Astrocyte (in vitro differentiated cells and primary cell): ENCODE measurements at places on chromosomes 1 and 21. TPM values are rescaled to one million over a fixed set of nuclear protein-coding genes. Genes with fewer than 3 reads are reported as not detected.

DNA sequence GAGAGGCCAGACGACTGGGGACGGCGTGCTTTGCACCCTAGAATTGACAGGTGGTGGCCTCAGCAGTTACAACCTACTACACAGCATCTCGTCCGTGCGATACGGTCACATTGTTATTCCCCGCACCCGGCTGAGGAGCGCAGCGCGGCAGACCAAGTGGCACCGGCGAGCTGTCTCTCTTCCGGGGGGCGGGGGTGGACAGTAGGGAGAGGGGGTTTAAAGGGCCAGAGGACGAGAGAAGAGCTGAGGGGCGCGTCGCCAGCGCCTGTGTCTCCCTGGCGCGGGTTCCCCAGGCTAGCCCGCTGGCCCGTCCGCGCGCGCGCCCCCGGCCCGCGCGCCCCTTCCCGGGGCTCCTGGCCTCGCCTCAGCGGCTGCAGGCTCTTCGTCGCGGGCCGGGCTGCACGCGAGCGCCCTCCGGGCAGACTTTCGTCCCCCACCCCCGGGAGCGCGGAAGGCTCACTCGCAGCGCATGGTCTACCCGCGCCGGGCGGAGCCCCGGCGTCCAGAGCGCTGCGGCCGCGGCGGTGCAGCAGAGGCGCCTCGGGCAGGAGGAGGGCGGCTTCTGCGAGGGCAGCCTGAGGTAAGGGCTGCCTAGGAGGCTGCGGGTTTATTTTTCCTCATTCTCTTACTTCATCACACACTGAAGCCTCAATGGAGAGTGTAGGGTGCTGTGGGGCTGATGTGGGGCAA lies at the start of gene PDE4B:
PDE4B (plus strand) TSS at position 227 of the 690 bp plus-strand sequence.
- peak; percentile 21 for DNase-seq

DNA sequence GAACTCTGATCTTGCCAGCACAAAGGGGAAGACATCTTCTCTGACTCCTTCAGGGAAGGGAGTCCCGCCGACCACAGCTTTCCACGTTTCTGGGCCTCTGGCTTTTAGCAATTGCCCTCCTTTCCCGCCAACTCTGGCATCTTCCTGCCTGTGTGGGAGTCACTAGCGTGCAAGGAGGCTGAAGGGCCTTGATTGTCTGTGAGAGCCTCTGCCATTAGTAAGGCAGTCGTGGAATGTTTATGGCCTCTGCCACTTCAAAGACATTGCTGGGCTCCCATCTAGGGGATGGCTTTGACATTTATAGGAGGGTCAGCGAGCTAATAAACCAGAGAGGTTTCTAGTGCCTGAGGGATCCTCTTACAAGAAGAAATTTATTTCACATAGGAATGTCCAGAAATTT lies 14.3 kb upstream of the PROK1 start:
- DNase-seq = peak; percentile 10

GRCh38 chr1:213982672-213983492 lies 4.9 kb upstream of the PROX1 start:
- no peak for DNase-seq

Gene SLC25A34
- total RNA-seq = 0.73 and 1.0 TPM in 2 replicates

DNA sequence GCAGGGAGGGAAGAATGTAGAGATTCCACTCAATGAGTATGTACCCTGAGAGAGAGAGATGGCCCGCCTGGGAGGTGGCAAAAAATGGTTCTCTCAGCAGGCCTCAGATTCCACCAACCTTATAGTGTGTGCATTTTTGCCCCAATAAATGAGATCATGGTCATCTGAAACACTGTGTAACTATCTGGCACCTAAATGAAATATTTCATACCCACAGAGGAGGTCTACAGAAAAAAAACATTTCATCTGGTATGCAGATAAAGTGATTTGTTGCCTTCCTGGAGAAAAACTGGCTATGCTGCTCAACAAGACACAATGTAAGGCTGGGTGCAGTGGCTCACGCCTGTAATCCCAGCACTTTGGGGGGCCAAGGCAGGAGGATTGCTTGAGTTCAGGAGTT lies 4.9 kb downstream of the TMCO2 start:
- peak; percentile 54 for DNase-seq

- DNase-seq = no peak
These were observed 7.9 kb downstream of the DYRK3 start for GRCh38 chr1:206643118-206643698.

DNA sequence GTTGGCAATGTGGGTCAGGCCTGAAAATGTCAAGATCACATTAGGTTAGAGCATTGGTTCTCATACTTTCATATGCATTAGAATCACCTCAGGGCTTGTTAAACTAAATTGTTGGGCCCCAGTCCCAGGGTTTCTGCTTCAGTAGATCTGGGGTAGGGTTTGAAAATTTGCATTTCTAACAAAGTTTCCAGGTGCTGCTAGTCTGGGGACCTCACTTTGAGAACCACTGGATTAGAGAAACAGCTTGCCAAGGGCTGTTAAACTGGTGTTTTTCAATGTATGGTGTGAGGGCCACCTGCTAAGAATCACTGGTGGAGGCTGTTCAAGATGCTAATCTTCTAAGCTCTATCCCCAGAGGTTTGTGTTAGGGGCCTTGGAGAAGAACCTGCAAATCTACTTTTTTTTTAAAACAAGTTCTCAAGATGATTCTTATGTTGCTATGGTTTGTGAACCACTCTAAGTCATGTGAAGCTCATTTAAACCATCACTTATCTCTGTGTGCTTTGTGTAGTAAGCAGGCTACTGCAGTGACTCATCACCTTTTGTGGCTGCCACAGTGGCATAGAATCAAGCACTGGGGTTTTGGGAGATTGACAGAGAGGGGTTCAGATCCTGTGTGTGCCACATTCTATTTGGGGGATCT lies 152.2 kb downstream of the S1PR1 start:
- DNase-seq = peak; percentile 25

DNA sequence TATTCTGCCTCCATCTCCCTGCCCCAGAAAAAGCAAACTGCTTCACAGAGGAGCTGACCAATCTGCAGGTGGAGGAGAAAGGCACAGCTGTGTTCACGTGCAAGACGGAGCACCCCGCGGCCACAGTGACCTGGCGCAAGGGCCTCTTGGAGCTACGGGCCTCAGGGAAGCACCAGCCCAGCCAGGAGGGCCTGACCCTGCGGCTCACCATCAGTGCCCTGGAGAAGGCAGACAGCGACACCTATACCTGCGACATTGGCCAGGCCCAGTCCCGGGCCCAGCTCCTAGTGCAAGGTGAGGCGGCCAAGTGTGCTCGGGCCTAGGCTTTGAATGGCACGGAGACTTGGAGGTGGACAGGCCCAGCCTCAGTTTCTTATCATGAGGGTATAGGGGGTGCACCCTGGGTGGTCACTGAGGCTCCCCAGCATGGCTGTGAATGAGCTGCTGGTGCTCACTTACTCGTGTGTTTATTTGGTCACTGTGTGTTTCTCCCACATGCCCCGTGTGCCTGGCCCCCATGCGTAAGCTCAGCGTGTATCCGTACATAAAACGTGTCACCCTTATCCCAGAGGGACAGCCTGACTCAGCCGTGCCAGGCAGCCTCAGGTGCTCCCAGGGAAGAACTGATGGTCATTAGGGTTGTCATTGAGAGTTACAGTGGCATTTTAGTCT lies 75.8 kb downstream of the OBSCN start:
- DNase-seq = no peak

Gene G0S2
- 5.9 and 15.1 TPM in 2 replicates for total RNA-seq

GRCh38 chr1:44318097-44319088 lies 36.7 kb downstream of the ERI3 start:
- no peak for DNase-seq
